ENCODE measurements at places on chromosomes 13 and 19.
A peak's percentile ranks its signal among the peaks of the same experiment; 100 is the strongest.

DNA sequence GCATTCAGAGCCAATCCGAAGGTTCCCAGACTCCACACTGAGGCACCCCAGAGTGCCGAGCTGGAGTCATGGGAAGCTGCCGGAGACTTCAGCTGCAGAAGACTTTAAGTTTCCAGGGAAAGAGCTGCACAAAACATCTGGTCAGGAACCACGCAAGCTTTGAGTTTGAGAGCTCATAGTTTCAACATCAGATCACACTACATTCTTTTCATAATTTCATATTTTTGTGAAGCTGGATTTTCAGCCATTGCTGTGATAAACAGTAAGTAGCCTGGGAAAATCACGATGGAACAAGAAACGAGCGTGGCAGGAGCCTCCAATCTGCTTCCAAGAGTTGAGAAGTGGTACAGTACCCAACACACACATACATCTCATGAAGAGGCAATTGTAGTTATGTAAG lies 25.5 kb upstream of the ATP12A start:
- DNase-seq, result no peak

- no peak for DNase-seq
Observed at GRCh38 chr19:51025809-51026553, 435 bp downstream of the KLK11 start.

DNA sequence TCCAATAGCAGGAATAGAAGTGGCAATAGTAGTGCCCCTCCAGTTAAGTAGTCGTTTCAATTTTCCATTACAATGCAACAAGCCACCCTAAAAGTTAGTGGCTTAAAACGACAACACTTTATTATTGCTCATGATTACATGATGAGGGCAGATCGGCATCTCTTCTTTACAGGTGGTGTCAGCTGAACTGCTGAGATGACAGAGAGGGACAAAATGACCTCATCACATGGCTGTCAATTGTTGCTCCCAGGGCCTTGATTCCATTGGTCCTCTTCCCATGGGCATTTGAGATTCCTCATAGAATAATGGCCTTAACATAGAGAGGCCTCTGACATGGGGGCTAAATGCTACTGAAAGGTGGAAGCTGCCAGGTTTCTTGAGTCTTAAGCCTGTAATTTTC lies 679.8 kb upstream of the KLHL1 start:
- DNase-seq, result no peak

DNA sequence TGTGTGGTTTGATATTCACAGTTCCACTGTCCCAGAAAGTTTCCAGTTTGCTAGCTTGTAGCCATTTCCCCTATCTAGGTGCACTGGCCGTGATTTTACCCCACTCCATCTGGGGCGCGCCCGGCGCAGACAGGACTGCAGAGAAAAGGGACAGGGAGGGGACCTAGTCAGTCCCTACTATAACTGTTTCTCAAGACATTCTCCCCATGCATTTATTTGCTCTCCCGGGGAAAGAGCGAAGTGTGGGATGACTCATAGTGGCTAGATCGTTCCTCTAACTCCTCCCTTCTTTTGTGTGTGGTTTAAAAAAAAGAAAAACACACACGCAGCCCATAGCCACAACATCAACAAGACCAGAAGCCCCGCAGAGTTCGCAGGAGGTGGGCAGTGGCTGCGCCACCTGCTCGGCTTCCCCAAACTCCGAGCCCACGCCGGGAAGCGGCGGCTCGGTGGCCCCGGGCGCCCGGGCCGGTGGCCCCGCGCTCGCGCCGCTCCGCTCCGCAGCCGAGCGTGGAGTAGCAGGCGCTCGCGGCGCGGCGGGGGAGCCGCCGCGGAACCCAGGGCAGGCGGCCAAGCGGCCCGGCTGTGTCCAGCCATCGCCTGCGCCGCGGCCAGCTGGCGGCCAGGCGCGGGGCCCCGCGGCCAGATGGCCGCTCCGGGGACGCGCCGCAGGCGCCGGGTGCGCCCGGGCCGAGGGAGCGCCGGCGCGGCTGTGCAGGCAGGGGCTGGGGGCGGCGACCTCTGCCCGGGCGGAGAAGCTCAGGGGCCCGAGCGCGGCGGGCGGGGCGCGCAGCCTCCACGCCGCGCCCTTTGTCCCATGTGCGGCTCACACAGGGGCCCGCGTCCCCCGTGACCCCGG lies 653 bp downstream of the TMTC4 start:
- peak; percentile 87 for DNase-seq

DNA sequence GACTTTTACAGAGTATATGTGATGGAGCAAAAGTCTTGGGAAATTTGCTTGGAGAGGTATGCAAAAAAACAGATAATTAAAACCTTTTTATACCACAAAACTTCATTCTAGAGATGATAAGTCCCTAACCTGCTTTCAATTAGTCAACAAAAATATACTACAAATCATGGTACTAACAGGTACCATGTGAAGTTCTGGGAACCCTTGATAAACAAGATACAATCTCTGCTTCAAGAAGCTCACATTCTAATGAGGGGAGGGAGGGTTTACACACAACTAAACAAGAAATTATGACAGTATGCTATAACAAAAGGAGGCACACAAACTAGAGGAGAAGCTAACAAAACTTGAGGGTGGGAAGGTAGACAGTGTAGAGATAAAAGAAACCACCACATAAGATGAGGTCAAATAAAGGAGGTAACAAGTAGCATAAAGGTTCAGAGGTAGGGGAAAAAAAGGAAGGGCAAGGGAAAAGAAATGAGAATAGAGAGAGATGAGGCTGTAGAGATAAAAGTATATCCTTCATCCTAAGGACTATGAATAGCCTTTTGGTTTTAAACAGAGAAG lies 91.4 kb downstream of the MYCBP2 start:
- DNase-seq, result no peak

DNA sequence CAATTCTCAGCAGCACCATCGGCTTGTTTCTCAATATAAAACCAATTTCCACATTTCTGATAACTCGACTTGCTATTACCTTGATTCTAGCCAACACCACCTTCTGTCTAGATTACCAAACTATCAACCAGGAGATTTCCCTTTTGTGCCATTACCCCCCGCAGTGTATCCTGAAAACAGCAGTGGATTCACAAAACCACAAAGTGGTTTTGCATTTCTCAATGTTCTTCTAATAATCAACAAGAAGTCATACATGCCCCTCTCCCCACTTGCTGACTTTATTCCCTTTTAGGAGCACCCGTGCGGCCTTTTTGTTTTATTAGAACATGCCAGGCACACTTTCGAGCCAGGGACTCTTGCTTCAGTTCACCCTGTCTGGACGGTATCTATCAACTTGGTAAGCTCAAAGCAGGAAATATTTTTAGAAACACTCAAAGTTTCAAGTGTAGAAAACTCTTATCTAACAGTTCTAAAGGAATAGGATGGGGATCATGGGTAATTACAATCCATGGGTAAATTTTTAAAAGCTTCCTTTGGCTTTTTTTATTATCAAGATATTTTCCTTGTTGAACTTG lies 967.4 kb downstream of the EFNB2 start:
- peak; percentile 28 for DNase-seq

- DNase-seq, result no peak
Observed at GRCh38 chr13:21733475-21734263, 62.8 kb downstream of the FGF9 start.

GRCh38 chr13:76968041-76968440 lies 19.7 kb downstream of the ACOD1 start:
- no peak for DNase-seq

- DNase-seq, result no peak
Observed at GRCh38 chr13:40186041-40186440, 480.4 kb downstream of the FOXO1 start.

All from RPMI7951 (cell line).